Glutamatergic neuron (in vitro differentiated cells): ENCODE measurements at places on chromosomes 4 and X.

DNA sequence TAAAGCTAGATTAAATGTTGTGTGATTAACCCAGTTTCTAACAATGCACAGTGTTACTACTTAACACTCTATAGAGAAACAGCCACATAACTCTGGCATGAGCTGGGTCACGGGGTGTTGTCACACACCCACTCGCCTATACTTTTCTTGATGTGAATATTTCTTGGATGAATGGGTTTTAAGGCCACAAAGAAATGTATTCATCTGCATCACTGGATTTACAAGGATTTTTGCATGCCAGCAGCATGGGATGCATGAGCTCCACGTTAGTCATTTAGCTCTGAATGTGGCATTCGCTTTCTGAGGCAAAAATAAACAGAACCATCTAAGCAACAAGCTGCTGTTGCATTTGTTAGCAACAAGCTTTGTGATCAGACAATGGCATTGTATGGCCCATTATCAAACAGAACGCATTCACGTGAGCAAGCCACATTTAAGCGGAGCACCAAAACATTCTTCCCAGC is 89.7 kb downstream of the LRP2BP start:
- DNase-seq = no peak

- DNase-seq = no peak
These were observed 129.6 kb upstream of the TLL1 start for GRCh38 chr4:165743422-165743821.

- no peak for DNase-seq
These were observed 46.2 kb downstream of the SMARCA5 start for GRCh38 chr4:143559757-143560147.

- no peak for DNase-seq
These were observed 559.6 kb upstream of the AMOT start for GRCh38 chrX:113400193-113400704.

- no peak for DNase-seq
These were observed 1260.2 kb upstream of the PCDH7 start for GRCh38 chr4:29459926-29460325.

DNA sequence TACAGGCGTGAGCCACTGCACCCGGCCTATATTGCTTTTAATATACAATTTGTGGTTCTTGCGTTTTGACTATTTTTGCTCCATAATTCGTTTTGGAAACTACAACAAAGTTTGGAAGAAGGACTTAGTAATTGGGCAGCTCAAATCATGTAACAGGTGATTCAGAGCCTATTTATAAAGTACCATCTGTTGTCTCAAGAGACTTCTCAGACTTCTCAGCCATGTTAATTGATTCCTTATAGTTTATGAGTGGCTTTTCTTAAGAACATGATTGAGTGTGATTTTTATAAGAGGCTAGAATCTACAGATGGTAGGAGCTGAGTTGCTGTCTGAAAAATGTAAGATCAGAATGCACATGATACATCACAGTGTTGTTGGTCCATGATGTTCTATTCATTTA is 240.2 kb downstream of the ADGRL3 start:
- DNase-seq = no peak

- DNase-seq = no peak
These were observed 54.7 kb downstream of the CD38 start for GRCh38 chr4:15832523-15833451.

DNA sequence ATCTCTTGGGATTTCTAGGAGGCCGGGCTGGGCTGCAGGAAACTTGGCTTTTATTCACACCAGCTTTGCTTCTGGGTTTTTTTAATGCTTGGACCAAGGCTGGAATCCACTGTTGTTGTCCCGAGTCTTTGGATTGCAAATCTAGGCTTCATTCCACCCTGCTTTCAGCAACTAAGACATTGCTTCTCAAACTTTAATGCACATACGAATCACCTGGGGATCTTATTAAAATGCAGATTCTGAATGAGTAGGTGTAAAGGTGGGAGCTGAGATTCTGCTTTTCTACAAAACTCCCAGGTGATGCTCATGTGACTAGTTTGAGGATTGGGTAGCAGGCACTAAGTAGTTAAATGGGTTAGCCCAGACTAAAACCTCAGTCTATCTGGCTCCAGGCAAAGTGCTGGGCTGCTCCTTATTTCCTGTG is 39.2 kb upstream of the GPC4 start:
- no peak for DNase-seq

DNA sequence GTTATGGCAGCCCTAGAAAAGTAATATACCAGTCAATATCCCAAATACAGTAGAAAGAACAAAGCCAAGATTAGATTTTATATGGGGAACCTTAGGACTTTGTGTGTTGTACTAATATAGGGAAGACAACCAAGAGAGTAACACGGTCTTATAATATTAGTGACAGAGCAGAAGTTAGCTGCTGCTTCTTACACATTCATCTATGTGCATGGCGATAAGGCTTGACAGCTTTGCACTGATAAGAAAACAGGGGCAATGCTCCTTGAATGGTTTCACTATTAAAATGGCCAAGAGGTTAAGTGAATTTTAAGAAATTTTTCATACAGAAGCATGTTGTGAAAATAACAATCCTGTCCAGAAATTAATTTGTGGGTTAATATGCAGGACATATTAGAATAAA is 521.6 kb downstream of the CCSER1 start:
- DNase-seq = no peak

GRCh38 chrX:144732588-144732987 is 514.7 kb upstream of the SPANXN1 start:
- no peak for DNase-seq

DNA sequence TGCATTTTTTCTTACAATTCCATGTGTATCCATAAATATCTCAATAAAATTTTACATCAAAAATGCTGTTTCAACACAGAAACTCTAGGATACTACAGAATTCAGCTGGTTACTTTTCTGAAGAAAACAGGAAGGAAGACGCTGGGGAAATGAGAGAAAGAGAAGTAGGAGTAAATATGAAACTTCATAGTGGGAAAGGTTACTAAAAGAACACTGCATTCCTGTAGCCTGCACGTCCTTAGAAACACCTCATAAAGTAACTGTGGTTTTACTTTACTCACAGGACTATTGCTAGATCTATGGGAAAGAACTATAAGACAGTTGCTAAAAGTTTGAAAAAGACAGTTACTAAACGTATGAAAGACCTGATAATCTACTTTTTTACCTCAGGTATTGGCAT is 23.1 kb downstream of the ATP11C start:
- no peak for DNase-seq

DNA sequence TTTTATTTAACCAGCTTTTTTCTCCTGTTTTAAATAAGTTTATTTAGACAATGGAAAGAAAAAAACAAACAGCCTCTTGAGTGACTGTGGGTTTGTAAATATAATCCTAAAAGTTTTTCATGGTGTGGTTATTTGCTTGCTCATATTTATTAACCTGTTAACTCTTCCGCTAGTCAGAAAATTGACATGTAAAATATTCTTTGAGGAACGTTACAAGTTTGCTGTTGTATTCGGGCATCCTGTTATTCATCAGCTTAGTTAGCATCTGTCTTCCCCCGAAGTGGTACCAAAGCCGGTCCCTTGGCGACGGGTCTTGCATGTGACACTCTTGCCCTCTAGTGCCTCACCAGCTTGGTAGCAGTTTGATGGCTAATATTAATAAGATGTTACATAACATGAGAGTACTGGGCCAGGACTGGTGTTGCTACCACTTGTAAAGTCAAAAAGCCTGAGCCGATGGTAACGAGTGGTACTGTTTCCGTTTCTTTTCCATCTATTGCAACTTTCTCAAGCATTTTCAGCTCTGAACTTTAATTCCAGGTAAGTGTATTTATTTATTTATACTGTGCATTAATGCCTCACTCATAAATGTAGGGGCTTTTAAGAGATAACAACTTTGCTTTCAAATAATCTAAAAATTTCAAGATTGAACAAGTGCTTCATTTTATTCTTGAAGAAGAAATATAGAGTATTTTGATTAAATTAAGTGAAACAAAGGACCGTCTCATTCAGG is at the start of gene NDST3:
Gene NDST3, plus strand, starts transcription at position 434 of the 733 bp plus-strand sequence. CDS start 19,425 bp downstream, outside the sequence.
- DNase-seq = peak; percentile 82
